Left lung (tissue), 14 donors: ENCODE measurements at places on chromosomes 7 and 10. TPM values are rescaled to one million over a fixed set of nuclear protein-coding genes. Genes with fewer than 3 reads are reported as not detected.

DNA sequence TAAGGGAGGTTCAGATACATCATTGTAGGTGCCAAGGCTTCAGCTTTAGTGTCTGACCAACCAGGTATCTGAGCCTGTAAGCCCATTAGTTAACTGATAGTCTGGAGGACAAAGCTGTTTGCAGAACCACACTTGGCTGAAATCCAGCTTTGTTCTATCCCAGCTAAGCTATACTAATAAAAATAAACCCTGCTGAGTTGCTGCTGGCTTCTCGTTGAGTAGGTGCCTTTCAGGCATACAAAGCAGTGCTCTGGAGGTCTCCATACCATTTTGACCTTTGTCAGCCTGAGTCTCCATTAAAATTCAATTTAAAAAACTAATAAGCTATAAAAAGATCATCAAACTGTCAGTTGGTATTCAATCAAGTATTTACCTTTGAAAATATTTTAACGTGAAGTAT is 22.0 kb downstream of the CDCA7L start:
- DNase-seq = no peak

DNA sequence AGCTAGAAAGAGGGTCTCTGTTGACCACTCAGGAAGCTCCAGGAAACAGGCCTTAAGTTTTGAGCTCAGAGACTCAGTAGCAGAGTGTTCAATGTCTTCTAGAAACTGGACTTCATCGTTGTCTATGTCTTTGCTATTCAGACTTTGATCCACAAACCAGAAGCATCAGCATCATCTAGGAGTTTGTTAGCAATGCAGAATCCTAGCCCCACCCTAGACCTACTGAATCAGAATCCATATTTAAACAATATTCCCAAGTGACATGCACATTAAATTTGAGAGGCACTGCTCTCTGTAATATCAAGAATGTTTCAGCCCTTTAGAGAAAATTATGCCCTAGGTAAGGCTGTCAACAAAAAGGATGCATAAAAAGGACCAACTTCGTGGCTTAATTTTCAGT is 12.9 kb upstream of the OGDHL start:
- DNase-seq = no peak

DNA sequence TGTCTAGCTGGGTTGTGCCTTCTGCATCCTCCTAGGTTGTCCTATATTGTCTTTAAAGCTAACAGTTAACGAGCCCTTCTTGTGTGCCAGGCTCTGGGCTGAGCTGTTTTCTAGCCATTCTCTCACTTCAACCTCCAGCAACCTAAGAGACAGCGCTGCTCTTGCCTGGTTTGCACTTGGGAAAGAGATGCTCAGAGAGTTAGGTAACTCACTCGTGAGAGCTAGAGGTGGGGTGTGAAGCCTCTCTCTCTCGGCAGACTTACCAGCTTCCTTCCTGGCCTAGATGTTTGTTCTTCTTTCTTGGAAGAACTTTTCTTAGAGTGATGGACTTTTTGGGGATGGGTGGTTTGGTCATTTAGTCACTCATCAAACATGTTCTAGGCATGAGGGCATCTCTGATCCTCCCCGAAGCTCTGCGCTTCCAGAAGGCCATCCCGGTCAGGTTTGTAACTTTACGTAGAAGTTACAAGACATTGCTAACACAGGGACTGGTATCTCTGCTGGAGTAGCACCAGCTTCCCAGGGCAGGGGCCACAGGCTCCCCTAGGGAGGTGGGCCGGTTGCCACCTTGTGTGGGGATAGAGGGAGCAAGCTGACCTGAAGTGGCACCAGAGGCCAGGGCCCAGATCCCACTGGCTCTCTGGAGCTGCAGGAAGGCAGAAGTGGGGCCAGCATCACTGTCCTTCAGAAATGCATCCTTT is 14.3 kb downstream of the TSPAN15 start:
- no peak for DNase-seq

GRCh38 chr7:111089822-111090426 is 1.0 kb upstream of the LRRN3 start:
- no peak for DNase-seq

DNA sequence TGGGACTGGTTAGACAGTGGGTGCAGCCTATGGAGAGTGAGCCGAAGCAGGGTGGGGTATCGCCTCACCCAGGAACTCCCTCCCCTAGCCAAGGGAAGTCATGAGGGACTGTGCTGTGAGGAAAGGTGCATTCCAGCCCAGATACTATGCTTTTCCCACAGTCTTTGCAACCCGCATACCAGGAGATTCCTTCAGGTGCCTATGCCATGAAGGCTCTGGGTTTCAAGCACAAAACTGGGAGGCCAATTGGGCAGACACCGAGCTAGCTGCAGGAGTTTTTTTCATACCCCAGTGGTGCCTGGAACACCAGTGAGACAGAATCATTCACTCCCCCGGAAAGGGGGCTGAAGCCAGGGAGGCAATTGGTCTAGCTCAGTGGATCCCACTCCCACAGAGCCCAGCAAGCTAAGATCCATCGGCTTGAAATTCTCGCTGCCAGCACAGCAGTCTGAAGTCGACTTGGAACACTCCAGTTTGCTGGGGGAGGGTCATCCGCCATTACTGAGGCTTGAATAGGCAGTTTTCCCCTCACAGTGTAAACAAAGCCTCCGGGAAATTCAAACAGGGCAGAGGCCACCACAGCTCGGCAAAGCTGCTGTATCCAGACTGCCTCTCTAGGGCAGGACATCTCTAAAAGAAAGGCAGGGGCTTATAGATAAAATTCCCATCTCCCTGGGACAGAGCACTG is 141.4 kb downstream of the TFEC start:
- no peak for DNase-seq

DNA sequence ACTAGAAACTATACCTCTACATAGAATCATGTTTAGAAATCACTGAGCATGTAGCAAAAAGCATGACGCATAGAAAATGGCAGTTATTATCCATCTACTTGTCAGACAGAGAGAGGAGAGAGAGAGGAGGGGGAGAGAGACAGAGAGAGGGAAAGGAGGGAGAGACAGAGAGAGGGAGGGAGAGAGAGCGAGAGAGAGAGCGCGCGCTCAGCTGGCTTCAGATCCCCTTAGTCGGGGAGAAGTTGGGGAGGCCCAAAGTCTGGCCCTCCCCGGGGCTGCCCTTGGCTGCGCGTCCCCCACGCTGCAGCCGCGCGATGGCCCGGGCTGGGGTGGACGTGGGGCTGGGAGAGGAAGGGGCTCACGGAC is 37.0 kb downstream of the CNPY1 start:
- no peak for DNase-seq

GRCh38 chr7:69959789-69960499 is 361.7 kb downstream of the AUTS2 start:
- DNase-seq = no peak

DNA sequence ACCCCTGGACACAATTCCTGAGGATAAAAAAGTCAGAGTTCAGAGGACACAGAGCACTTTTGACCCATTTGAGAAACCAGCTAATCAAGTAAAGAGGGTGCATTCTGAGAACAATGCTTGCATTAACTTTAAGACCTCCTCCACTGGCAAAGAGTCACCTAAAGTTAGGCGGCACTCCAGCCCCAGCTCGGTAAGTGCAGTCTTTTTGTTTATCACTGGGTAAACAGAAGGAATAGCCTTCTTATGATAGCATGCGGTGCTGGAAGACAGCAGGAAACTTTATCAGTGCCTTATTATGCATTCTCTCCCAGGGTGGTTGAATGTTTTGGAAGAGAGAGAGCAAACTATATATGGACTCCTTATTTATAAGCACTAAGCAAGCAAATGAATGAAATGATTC is 130.5 kb downstream of the CDK14 start:
- DNase-seq = peak; percentile 25

DNA sequence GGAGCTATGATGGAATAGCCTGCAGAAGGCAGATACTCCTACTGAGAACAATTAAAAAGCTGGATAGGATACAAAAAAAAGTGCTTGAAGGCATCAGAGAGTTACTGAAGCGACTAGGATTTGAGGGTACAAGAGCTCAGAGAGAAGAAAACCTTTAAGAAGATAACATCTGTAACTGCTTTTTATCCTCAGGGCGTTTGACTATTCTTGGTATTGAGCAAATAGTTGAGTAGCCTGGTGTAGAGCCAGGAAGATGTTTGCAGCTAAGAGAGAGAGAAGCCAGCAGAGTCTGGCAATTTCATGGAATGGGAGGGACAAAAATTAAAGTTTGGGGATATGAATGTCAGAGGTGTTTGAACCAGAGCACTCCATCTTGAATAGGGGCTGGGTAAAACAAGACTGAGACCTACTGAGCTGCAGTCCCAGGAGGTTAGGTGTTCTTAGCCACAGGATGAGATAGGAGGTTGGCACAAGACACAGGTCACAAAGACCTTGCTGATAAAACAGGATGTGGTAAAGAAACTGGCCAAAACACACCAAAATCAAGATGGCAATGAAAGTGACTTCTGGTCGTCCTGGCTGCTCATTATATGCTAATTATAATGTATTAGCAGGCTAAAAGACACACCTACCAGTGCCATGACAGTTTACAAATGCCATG is 428.8 kb downstream of the SH2D4B start:
- DNase-seq = no peak

The PTN gene
- 6.4 TPM for total RNA-seq

GRCh38 chr7:76507723-76508406 is 2.5 kb upstream of the UPK3B start:
- DNase-seq = no peak

DNA sequence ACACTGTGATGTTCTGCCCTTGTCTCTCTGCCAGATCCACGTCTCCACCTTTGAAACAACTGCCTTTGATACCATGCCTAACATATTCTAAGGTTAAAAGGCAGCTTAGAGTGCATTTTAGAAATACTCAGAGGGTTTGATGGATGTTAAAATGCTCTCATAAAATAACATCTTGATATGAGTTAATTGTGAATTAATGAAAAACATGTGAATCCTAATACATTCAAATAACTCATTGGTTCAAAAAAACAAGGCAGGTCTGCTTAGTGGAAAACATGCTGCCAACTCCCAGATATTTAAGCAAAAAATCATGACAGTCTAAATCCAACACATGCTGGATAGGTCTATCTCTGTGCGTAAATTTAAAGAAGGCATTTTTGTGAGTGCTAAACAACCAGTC is 291.8 kb downstream of the AHR start:
- no peak for DNase-seq

- no peak for DNase-seq
Observed at GRCh38 chr7:96238474-96238873, 83.4 kb downstream of the SLC25A13 start.

DNA sequence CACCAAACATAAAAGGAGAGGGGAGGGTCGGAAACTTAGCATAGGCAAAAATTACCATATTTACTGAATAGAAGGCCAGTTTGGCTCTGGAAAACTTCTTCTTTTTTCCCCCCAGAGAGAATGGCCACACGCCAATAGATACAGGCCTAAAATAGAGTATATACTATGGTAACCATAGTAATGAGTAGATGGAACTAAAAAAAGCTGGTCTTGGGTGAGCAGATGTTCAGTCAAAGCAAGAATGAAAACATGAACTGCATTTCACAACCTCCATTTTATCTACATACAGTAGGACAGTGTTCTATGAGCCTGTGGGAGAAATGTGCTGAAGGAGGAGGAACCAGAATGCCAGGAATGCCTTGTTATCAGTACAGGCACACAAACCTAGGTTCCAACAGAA is 141.7 kb upstream of the SEMA3A start:
- DNase-seq = no peak

- no peak for DNase-seq
Observed at GRCh38 chr7:99340659-99341058, 15.0 kb downstream of the ARPC1A start.

The TRIP6 gene
- 72.9 TPM for total RNA-seq

DNA sequence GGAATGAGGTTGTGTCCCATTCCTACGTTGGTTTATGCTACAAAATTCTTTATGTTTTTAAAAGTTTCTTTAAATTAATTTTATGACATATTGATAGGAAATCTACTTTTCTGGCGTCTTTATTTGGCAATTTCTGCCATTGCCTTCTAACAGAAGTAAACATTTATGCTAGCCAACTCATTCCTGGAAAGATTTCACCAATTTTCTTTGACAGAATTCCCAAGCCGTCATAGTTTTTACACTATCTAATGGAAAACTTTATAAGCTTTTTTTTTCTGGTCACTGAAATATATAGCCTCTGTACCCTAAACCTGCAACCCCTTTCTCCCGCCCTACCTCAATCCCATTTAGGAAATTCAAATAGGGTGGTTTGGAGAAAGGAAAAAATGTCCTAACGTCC is 6.1 kb upstream of the TCAF1 start:
- no peak for DNase-seq

- DNase-seq = no peak
Observed at GRCh38 chr10:101063548-101064414, 2.0 kb downstream of the KAZALD1 start.

The NCF1 gene
- 85.8 TPM for total RNA-seq

- DNase-seq = peak; percentile 70
Observed at GRCh38 chr10:110138197-110138812, 69.1 kb upstream of the MXI1 start.

DNA sequence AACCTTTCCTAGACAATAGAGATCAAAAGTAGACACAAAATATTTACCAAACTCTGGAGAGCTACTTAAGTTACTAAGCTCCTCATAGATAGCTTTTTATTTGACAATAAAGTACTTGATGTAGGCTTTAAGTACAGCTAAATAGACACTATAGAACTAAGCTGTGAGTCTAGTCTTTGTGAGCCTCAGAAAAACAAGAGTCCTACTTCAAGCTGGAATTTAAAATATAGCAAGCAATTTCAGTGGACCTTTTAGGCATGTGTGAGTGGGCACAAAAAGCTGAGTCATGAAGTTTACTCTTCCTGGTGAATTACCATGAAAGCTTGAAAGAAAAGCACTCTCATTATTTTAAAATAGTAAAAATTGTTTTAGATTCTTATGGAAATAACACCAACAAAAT is 76.1 kb downstream of the ADD3 start:
- no peak for DNase-seq

DNA sequence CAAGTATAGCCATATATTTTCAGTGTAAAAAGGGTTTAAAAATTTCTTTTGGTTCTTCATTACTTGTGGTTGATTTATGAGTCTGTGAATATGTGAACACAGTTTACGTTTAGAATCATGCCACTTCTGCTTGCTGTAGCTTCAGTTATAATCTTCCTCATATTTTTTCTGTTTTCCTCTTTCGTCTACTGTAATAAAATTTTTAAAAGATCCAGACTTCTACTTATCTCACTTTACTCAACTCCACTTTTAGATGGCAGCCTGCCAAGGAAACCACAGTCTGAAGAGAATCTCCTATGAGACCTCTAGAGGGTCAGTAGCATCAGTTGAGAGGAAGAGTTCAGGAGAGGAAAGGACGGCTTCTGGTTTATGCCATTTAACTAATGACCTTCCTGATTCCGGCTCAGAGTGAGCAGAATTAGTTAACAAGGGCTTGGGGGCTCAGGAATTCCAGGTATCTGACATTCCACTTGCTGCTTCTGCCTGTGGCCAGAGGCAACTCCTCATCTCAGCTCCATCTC is 21.4 kb downstream of the CREB5 start:
- DNase-seq = no peak

- no peak for DNase-seq
Observed at GRCh38 chr10:86087716-86088115, 278.9 kb downstream of the GRID1 start.

The CRCP gene
- total RNA-seq = 27.1 TPM

GRCh38 chr7:87337331-87337730 is 8.1 kb upstream of the CROT start:
- no peak for DNase-seq
